HEK293T (cell line): ENCODE measurements at places on chromosomes 4 and X.

- no peak for DNase-seq
These were observed 95.9 kb upstream of the STX18 start for GRCh38 chr4:4637710-4638109.

DNA sequence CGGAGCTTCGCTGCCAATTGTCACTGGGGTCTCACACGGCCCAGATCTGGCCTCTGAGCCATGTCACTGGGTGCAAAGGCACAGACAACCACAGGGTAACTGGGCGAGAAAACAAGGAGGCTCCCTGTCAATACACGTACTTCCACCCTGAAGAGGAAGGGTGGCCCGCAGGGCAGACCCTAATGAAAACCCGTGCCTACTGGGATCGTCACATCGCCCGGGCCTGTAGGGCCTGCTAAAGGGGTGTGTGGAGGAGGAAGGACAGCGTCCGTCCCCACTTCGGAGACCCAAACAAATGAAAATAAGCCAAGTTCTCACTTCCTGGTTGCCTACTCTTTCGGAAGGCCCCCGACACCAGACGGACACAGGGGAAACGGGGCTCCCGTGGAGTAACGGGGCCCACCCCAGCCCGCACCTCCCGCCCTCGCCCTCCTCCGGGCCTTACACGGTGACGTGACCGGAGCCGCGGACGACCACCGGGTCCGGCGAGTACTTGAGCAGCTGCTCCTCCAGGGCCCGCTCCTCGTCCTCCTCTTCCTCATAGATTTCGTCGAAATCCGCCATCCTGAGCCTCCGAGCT, 578 bp downstream of the CHIC2 start:
- peak; percentile 16 for DNase-seq

GRCh38 chr4:38166082-38166481, 205.9 kb downstream of the PTTG2 start:
- DNase-seq = no peak

DNA sequence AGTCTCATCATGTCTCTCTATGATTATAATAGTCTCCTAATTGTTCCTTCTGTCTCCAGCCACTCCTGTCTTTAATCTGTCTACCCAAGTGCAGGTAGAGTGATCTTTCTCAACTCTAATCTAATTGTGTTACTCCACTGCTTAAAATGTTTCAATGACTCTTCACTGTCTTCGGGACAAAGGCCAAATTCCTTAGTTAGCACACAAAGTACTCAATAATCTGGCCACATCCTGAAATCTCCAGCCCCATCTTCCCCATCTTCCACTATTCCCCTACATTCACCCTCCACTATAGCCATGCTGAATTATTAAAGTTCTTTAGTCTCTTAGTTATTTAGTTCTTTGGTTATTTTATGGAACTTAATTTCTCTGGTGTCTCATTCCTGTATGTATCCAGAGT, 353.3 kb downstream of the OPHN1 start:
- no peak for DNase-seq

GRCh38 chr4:6873291-6873690, 36.3 kb upstream of the TBC1D14 start:
- no peak for DNase-seq

GRCh38 chr4:96094183-96094582, 254.3 kb downstream of the PDHA2 start:
- DNase-seq = no peak

DNA sequence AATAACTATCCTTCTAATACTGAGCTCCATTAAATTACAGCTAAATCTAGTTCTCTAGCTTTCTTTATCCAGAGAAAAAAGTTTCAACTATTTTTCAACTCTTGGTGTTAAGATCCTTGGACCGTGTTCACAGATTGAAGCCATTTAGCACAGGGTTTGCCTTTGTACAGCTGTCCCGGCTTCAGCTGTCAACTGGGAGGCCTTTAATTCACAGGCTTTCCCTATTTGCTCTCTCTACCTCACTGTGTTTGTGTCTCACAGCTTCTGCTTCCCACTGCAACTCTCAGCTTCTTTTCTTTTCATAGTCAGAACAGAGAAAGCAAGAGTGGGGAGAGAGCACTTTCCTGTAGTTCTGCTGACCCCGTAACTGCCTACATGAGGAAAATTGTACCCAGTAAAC, 76.9 kb upstream of the SMAD1 start:
- no peak for DNase-seq
